SJSA1 (cell line): ENCODE measurements at places on chromosomes 6 and 20. TPM values are rescaled to one million over a fixed set of nuclear protein-coding genes. Genes with fewer than 3 reads are reported as not detected.
A peak's percentile ranks its signal among the peaks of the same experiment; 100 is the strongest.

Gene SLC2A10
- total RNA-seq = 18.5 and 19.2 TPM in 2 replicates

Gene GRIK2
- total RNA-seq = 0.97 and 2.3 TPM in 2 replicates

GRCh38 chr20:52722926-52723688 is 249.1 kb upstream of the TSHZ2 start:
- no peak for DNase-seq
- H3K36me3 ChIP-seq = no peaks in the 10 kb centered on the region
- peaks cover 3% of the 10 kb centered on the region; the same call in 1 of the 2 replicates for H3K27me3 ChIP-seq
- H3K4me3 ChIP-seq = no peak overlapping the region

DNA sequence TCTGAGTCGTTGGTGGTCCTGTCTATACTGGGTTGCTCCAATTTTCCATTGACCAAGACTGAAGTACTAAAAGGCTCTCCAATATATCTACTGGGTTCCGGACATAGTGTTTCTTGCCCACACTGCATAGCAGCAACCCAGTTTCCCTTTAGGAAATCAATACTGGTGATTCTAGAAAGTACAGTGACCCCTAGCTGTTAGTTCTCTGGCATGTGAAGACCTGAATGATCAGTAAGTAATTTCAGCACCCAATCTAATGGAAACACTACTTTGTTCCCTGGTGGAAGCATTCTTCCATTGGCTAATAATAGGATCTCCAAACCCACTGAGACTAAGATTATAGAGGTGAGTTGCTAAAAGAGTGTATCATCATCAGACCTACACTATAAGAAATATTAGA is 40.8 kb upstream of the STMND1 start:
- no peak for DNase-seq
- no peaks in the 10 kb centered on the region for H3K27me3 ChIP-seq
- no peak overlapping the region for H3K4me3 ChIP-seq
- H3K36me3 ChIP-seq = no peaks in the 10 kb centered on the region
- H3K27ac ChIP-seq = no peak overlapping the region

GRCh38 chr6:168377856-168378832 is 58.6 kb upstream of the DACT2 start:
- H3K4me3 ChIP-seq = no peak overlapping the region
- no peak for DNase-seq
- no peak overlapping the region for H3K27ac ChIP-seq
- no peaks in the 10 kb centered on the region for H3K36me3 ChIP-seq
- H3K27me3 ChIP-seq = no peaks in the 10 kb centered on the region

Gene ADAM33
- not detected in 2 replicates for total RNA-seq

GRCh38 chr6:110656492-110656891 is 158.8 kb downstream of the CDK19 start:
- no peaks in the 10 kb centered on the region for H3K4me1 ChIP-seq
- H3K27ac ChIP-seq = no peak overlapping the region
- no peak for DNase-seq
- H3K27me3 ChIP-seq = no peaks in the 10 kb centered on the region

DNA sequence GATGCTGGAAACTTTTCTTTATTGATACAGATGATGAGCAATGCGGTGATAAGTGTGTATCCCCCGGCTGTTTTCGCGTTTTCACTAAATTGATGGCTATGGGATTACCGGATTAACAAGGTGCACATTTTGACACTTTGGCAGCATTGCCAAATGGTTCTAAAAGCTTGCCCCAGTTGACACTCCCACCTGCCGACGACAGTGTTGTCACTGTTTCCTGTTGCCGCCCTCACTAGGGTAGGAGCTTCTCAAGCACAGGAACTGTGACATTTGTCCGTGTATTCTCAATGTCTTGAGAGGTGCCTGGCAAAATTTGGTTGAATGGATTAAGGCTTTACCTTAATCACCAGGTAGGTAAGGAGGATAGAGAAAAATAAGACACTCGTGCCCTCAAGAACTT is 9.8 kb upstream of the MAPK13 start:
- DNase-seq = no peak
- H3K4me3 ChIP-seq = no peak overlapping the region
- H3K27me3 ChIP-seq = no peaks in the 10 kb centered on the region
- H3K27ac ChIP-seq = no peak overlapping the region

GRCh38 chr6:39938773-39939654 is 4.8 kb upstream of the MOCS1 start:
- no peak overlapping the region for H3K4me3 ChIP-seq
- H3K27me3 ChIP-seq = no peaks in the 10 kb centered on the region
- DNase-seq = no peak
- H3K4me1 ChIP-seq = peaks cover 13% of the 10 kb centered on the region
- no peaks in the 10 kb centered on the region for H3K36me3 ChIP-seq

- H3K36me3 ChIP-seq = no peaks in the 10 kb centered on the region
- H3K4me1 ChIP-seq = no peaks in the 10 kb centered on the region
- DNase-seq = no peak
- H3K4me3 ChIP-seq = no peak overlapping the region
- H3K27ac ChIP-seq = no peak overlapping the region
Observed at GRCh38 chr6:14128012-14128411, 10.4 kb downstream of the CD83 start.

GRCh38 chr20:59765599-59766177 is 161.3 kb downstream of the PHACTR3 start:
- H3K27ac ChIP-seq = no peak overlapping the region
- H3K36me3 ChIP-seq = no peaks in the 10 kb centered on the region
- DNase-seq = no peak
- H3K4me1 ChIP-seq = no peaks in the 10 kb centered on the region
- H3K4me3 ChIP-seq = no peak overlapping the region

Gene MATN4
- 0.50 TPM in 1 of 2 replicates, not detected in the other for total RNA-seq

- no peaks in the 10 kb centered on the region for H3K36me3 ChIP-seq
- H3K27ac ChIP-seq = no peak overlapping the region
- H3K4me3 ChIP-seq = no peak overlapping the region
- no peak for DNase-seq
- H3K27me3 ChIP-seq = no peaks in the 10 kb centered on the region
Observed at GRCh38 chr6:40720375-40720748, 133.2 kb upstream of the LRFN2 start.

DNA sequence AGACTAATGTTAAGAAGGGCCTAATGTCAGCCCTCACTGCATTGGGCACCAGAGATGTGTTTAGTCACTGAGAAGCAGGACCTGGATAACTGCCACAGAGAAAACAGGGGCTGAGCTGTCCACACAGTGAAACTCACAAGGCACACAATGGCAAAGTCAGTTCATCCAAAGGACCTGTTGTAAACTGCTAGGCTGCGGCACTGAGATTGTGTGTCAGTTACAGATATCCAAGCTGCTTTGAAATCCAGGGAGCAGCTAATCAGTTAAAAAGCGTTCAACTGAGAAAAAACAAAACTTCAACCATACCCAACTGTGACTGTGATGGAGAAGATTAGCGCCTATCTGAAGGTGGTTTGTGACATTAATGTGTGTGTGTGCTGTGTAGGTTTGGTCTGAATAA is 27.8 kb upstream of the TMEM14A start:
- H3K27ac ChIP-seq = no peak overlapping the region
- H3K4me1 ChIP-seq = peaks cover 24% of the 10 kb centered on the region
- no peaks in the 10 kb centered on the region for H3K27me3 ChIP-seq
- H3K4me3 ChIP-seq = no peak overlapping the region

Gene ZSCAN23
- total RNA-seq = 0.28 and 2.6 TPM in 2 replicates

Gene TMX4
- 13.8 and 18.9 TPM in 2 replicates for total RNA-seq

Gene MDFI
- not detected in 2 replicates for total RNA-seq

- DNase-seq = no peak
- no peaks in the 10 kb centered on the region for H3K36me3 ChIP-seq
- H3K27me3 ChIP-seq = no peaks in the 10 kb centered on the region
- H3K4me1 ChIP-seq = no peaks in the 10 kb centered on the region
- no peak overlapping the region for H3K27ac ChIP-seq
Observed at GRCh38 chr6:121748376-121748775, 312.9 kb downstream of the GJA1 start.

- H3K4me1 ChIP-seq = peaks cover 37% of the 10 kb centered on the region
- H3K36me3 ChIP-seq = no peaks in the 10 kb centered on the region
- H3K27ac ChIP-seq = no peak overlapping the region
- H3K4me3 ChIP-seq = no peak overlapping the region
Observed at GRCh38 chr20:44728801-44729443, 13.8 kb downstream of the CCN5 start.

Gene EYA2
- total RNA-seq = 0.08 TPM in 1 of 2 replicates, not detected in the other

- H3K36me3 ChIP-seq = no peaks in the 10 kb centered on the region
- H3K27me3 ChIP-seq = no peaks in the 10 kb centered on the region
- H3K27ac ChIP-seq = no peak overlapping the region
- no peak overlapping the region for H3K4me3 ChIP-seq
- peaks cover 6% of the 10 kb centered on the region for H3K4me1 ChIP-seq
Observed at GRCh38 chr6:946546-946945, 253.6 kb upstream of the EXOC2 start.

GRCh38 chr6:99521633-99522151 is 6.5 kb upstream of the USP45 start:
- no peak for DNase-seq
- H3K36me3 ChIP-seq = no peaks in the 10 kb centered on the region; the same call in 1 of the 2 replicates
- H3K27ac ChIP-seq = peak overlapping the region; percentile 26
- H3K4me3 ChIP-seq = peak overlapping the region; percentile 63
- no peaks in the 10 kb centered on the region for H3K27me3 ChIP-seq
- no peaks in the 10 kb centered on the region for H3K4me1 ChIP-seq

- H3K27ac ChIP-seq = no peak overlapping the region
- DNase-seq = no peak
- H3K4me3 ChIP-seq = no peak overlapping the region
Observed at GRCh38 chr20:18360635-18361034, 72.3 kb downstream of the ZNF133 start.

- H3K4me1 ChIP-seq = no peaks in the 10 kb centered on the region
- DNase-seq = no peak
- no peak overlapping the region for H3K4me3 ChIP-seq
Observed at GRCh38 chr6:69391106-69391505, 405.7 kb downstream of the LMBRD1 start.

Gene CFB
- 0.50 and 0.58 TPM in 2 replicates for total RNA-seq

GRCh38 chr6:38144365-38144945 is 324.9 kb downstream of the ZFAND3 start:
- no peaks in the 10 kb centered on the region for H3K4me1 ChIP-seq
- peaks cover 17% of the 10 kb centered on the region for H3K36me3 ChIP-seq
- H3K27ac ChIP-seq = no peak overlapping the region
- H3K4me3 ChIP-seq = no peak overlapping the region
- DNase-seq = no peak

Gene NKAIN4
- not detected in 2 replicates for total RNA-seq

Gene CRISP3
- not detected in 2 replicates for total RNA-seq

DNA sequence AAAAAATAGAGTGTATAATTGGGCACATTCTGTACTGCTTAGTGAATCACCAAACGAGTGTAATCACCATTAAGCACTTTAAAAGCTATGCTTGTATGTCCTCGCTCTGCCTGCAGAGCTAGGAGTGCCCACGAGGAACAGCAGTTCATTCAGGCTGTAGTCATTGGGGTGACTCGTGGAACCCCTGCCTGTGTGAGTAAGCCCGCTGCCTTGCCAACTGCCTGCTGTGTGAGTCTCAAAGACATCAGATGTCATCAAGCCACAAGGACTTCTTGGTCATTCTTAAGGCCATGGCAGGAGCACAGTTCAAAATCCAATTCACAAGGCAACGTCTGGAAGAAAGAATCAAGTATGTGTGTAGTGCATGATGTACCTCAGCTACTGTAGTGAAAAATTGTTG is 60.4 kb downstream of the FOXO3 start:
- H3K36me3 ChIP-seq = no peaks in the 10 kb centered on the region; the same call in 1 of the 2 replicates
- peaks cover 38% of the 10 kb centered on the region for H3K4me1 ChIP-seq
- no peak overlapping the region for H3K4me3 ChIP-seq

GRCh38 chr6:75315978-75316377 is 31.4 kb upstream of the TMEM30A start:
- no peak for DNase-seq
- peaks cover 13% of the 10 kb centered on the region for H3K4me1 ChIP-seq
- H3K36me3 ChIP-seq = no peaks in the 10 kb centered on the region
- no peak overlapping the region for H3K4me3 ChIP-seq
- H3K27ac ChIP-seq = no peak overlapping the region

DNA sequence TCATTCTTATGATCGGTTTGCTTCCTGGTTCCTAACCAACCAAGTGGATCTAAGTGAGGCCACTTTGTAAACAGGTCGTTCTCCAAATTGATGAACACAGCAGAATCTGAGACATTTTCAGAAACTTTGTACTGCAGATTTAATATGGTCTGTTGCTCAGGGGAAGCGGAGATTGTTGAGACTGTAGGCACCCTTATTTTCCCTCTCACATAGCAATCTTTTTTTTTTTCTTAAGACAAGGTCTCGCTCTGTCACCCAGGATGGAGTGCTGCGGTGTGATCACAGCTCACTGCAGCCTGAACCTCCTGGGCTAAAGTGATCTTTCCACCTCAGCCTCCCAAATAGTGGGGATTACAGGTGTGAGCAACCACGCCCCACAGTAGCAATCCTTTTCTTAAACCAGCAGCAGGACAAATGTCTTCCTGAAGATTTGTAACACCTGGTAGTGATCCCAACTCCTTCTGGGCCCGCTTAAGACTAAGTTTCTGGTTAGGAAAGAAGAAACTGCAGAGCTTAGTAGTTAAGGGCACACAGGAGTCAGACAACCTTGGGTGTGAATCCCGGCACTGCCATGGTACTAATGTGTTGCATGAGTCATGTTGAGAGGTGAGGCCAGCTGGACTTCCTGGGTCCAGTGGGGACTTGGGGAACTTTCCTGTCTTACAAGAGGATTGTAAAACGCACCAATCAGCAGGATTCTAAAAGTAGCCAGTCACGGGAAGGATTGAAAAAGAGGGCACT is 48.4 kb upstream of the EZR start:
- H3K4me1 ChIP-seq = peaks cover 44% of the 10 kb centered on the region
- no peak for DNase-seq
- H3K27ac ChIP-seq = no peak overlapping the region
- no peaks in the 10 kb centered on the region for H3K36me3 ChIP-seq
- H3K27me3 ChIP-seq = no peaks in the 10 kb centered on the region

Gene DAAM2
- 0.29 TPM in 1 of 2 replicates, not detected in the other for total RNA-seq

Gene BPIFB4
- total RNA-seq = not detected in 2 replicates

GRCh38 chr6:11917951-11918738 is 94.0 kb upstream of the HIVEP1 start:
- H3K27ac ChIP-seq = peak overlapping the region; percentile 43
- DNase-seq = peak; percentile 48
- H3K36me3 ChIP-seq = no peaks in the 10 kb centered on the region
- peaks cover 29% of the 10 kb centered on the region for H3K4me1 ChIP-seq
- no peaks in the 10 kb centered on the region for H3K27me3 ChIP-seq
- no peak overlapping the region for H3K4me3 ChIP-seq

GRCh38 chr6:4057036-4057435 is 21.9 kb downstream of the FAM217A start:
- peaks cover 91% of the 10 kb centered on the region for H3K36me3 ChIP-seq
- DNase-seq = no peak
- H3K4me1 ChIP-seq = peaks cover 33% of the 10 kb centered on the region
- H3K27ac ChIP-seq = no peak overlapping the region
- no peak overlapping the region for H3K4me3 ChIP-seq
- no peaks in the 10 kb centered on the region for H3K27me3 ChIP-seq
